Hindlimb muscle (tissue), 1 donor: ENCODE measurements at places on chromosomes 13 and 19.

DNA sequence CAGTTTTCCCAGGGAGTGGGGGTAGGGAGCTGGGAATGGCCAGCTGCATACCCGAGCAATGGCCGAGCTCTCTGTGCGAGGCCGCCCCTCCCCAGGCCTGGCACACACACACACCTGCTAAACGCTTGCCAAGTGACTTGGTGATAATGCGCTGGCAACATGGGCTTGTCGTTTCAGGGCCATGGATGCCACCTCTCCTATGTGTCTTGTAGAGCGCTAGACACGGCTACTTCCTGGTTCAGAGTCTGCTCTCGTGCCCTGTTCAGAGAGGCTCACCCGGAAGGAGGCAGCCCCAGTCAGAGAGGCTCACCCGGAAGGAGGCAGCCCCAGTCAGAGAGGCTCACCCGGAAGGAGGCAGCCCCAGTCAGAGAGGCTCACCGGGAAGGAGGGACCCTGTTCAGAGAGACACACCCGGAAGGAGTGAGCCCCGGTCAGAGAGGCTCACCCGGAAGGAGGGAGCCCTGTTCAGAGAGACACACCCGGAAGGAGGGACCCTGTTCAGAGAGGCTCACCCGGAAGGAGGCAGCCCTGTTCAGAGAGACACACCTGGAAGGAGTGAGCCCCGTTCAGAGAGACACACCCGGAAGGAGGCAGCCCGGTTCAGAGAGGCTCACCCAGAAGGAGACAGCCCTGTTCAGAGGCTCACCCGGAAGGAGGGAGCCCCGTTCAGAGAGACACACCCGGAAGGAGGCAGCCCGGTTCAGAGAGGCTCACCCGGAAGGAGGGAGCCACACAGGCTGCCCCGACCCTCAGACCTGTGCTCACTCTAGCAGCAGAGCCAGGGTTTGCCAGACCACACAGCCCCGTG lies 4.2 kb downstream of the ADPRHL1 start:
- no peak for DNase-seq

DNA sequence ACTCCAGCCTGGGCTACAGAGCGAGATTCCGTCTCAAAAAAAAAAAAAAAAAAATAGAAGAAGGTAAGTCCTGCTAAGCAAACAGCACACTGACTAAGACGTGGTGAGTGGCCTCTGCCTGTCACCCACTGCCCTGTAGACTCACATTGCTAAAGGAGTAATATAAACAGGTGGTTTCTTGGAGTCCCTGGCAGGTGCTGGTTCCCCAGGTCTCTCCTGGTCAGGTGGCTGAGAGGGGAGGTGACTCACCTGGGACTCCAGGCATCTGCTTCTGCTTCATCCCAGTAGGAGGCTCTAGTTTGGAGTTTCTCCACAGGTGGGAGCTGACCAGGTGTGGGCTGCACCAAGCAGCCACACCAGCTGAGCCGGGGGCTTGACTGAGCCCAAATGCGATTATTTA lies at the start of gene OR10H1:
OR10H1 (minus strand) TSS at position 359 of the 400 bp plus-strand sequence. CDS start 7,627 bp downstream, outside the sequence.
- DNase-seq = no peak

- no peak for DNase-seq
Observed at GRCh38 chr13:99702687-99703319, 201.5 kb downstream of the TM9SF2 start.

GRCh38 chr13:78152415-78152814 lies 233.8 kb upstream of the EDNRB start:
- DNase-seq = no peak

GRCh38 chr19:4378886-4379285 lies 21.5 kb downstream of the SH3GL1 start:
- DNase-seq = no peak

- DNase-seq = no peak
Observed at GRCh38 chr19:50478901-50479715, 2.5 kb upstream of the GARIN5A start.

DNA sequence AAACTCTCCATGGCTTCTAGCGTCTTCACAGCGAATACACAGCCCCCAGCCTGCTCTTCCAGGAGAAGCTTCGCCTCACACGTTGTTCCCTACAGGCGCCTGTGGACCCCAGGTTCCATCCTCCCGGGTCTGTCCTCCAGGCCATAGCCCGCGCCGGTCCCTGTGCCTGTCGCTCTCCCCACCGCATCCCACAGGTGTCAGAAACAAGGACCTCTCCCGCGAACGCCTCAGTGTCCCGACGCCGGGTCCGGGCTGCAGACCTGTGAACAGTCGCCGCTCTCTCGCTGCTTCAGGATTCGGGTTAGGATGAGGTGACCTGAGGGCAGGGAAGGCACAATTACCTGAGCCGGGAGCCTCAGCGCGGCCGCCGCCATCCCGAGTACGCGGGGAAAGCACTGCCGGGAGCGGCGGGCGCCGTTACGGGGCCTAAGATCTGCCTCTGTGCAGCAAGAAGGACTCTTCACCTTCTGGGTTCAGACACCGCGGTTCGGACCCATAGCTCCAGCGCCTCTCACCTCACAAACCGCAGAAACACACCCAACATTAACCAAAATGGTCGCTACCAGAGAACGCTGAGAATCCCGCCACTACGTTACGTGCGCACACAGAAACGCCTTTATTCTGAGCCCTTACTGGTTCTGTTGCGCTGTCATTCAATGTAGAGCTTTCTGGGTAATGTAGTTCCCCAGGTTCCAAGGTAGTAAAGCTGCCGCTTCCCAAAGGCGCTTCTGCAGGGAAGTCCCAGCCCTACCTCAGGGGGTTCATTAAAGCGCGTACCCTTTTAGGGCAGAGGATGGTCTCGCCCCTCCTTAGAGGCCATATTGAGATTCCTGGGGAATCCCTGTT lies at the start of gene ZNF418:
ZNF418 (minus strand) TSS at position 583 of the 846 bp plus-strand sequence. CDS start 1,580 bp downstream, outside the sequence.
- peak; percentile 73 for DNase-seq

GRCh38 chr13:37647031-37647650 lies 48.6 kb upstream of the POSTN start:
- DNase-seq = no peak

DNA sequence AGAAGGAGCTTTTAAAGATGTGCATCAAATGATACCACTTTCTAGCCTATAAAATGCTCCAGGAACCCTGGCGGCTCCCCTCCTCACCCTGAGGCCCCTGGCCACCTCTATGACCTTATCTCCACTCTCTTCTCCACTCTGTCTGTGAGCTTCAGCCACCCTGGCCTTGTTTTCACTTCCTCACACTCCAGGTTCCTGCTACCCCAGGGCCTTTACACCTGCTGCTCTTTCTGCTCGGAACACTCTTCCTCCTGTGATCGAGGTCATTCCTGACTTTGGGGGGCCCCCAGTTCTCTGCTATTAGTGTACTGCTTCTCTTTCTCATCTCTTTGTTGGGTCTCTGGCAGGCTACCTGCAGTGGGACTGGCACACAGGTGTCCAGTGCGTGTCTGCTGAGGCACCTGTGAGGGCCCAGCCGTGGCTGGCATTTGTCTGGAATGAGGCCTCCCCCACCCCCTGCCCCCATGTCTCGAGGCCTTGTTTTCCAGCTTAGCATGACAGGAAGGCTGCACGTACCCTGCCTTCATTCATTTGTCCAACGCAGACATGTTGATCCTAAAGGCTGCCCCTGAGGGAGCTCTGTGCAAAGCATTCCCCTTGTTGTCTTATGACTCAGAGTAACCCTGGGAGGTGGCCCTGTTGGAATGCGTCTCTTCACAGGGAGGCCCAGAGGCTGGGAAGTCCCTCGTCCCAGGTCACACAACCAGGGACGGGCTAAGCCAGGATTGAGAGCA lies 2.3 kb downstream of the DDA1 start:
- DNase-seq = no peak

DNA sequence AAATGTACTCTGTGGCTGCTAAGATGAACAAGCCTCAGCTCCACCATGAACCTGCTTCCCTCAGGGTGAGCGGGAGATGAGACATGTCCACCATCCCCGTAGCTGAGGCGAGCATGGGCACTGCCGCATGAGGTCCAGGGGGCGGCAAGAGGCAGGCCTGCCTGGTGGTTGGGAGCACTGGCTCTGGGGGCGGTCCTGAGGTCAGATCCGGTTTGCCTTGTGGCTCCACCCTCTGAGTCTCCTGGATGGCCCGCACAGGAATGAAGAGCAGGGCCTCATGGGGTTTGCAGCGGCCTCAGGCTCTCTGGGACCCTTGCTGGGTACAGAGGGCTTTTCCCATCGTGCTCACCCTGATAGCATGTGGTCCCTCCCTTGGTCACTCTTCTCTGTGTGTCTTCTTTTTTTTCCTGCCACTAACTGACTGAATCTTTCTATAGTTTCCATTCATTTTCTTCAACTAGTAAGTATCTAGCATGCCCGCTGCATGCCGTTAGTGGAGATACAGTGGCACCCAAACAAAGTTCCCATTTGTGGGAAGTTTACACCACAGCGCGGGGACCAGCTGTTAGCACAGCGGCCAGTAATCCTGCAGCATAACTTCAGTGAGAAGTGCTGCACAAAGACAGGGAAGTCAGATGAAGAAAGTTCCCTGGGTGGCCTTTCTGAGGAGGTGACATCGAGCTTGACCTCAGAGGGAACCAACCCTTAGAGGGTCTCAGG lies 37.3 kb downstream of the CAPN12 start:
- no peak for DNase-seq

DNA sequence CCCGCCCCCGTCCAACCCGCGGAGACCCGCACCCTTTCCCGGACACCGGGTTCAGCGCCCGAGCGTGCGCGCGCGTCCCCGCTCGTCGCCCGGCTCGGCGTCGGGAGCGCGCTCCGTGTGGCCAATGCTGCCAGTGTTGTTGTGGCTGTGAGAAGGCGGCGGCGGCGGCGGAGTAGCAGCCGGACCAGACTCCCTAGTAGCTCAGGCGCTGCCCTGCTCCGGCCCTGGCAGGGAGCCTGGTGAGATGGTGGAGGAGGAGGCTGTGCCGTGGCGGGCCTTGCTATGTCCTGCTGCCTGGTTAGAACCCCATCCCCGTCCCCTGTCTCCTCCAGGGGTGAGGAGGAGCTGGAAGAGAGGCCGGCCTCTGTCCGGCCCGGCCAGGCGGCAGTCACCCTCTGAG lies 553.2 kb downstream of the TUBA3C start:
- no peak for DNase-seq

- no peak for DNase-seq
Observed at GRCh38 chr13:78499802-78500201, 103.5 kb downstream of the POU4F1 start.

DNA sequence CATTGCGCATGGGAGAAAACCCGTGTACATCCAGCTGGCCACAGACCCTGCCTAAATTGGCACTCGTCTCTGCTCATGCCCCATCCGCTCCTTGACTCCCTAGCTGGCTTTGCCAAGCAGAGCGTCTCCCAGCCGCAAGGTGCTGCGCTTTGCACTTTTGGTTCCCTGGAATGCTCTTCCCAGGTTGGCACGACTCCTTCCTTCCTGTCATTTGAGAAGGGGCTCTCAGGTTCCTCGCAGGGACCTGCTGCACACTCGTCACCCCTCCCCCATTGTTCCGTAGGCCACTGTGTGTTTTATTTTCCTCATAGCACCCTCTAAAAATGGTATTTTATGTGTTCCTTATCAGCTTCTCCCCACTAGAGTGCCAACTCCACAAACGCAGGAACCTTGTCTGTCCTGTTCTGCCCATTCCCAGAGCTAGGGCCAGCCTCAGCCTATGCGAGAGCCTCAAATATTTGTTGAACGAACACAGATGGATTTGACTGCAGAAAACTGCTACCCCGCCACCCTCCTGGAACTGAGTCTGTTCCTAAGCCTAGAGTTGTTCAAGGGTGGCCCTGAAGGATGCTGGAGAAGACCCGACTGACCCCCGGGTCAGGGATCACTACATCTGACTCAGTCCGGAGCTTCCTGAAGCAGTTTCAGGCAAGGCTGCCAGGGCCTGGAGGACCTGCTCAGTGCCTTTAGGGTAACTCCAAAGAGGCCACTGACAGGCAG lies 8.4 kb upstream of the CEBPA start:
- DNase-seq = no peak

DNA sequence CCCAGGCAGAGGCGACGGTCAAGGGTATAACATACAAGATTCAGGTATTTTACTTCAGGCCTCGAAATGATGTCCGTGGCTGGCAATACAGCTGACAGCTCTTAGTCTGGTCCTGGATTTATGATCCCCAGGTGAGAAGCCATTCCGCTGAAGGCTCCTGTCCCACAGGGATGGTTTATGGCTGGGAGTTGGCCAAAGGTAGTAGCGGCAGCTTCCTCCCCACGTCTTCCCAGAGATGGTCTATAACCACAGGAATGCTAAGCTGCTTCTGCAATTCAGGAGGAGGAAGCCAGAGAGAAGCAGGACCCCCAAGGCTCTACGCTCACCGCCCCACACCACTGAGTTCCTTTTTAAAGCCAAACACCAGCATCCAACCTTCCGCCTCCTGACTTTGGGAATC lies 27.1 kb downstream of the OLFM2 start:
- no peak for DNase-seq

DNA sequence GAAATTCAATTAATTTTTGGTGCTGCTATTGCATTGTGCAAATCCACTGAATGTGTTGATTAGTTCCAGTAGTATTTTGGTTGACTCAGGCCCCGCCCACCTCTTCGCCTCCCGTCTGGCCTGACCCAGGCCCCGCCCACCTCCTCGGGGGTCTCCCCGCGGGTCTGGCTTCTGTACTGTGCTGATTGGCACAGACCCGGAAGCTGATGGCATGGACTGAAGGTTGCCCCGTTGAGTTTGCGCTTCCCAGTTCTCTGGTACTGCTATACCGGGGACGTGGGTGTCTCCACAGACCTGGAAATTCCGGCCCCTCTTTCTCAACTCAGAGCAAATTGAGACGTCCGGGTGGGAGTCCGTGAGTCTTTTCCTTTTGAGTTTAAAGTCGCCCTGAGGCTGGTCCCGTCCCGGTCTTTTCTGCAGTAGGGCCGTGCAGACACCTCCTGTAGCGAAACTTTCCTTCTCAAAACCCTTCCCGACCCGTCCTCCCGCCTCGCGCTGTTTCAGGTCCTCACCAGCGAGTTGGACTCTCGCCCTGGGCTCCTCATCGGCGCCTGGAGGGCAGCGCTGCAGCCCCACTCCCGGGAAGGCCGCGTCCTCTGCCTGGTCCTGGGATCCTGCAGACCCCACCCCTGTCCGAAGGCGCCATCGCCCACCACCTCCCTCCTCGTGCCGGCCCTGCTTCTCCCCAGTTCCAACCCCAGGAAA lies 14.8 kb downstream of the ZNF701 start:
- peak; percentile 31 for DNase-seq

DNA sequence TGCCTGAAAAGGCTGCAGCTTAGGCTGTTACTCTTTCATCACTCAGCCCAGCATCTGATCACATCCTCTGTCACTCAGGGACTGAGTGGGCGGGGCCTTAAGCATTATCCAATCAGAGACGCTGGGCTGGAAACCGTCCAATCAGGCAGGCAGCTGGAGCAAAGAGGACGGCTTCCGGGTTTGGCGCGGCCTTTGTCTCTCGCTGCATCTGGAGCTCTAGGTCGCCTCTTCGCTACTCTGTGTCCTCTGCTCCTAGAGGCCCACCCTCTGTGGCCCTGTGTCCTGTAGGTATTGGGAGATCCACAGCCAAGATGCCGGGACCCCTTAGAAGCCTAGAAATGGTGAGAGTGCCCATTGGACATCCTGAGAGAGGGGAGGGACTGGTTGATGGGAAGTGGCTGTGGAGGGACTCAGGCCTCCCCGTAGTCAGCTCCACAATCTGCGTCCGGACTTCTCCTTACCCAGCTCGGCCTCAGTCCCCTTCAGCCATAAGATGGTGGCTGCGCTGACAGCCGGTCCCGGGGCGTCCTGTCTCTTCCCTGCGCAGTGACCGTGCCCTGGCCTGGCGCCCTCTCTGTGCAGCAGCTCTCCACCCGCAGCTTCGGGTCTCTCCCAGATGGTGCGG lies at the start of gene ZNF486:
ZNF486 (plus strand) TSS at position 195 of the 625 bp plus-strand sequence; CDS start at position 312, 117 bp downstream.
- peak; percentile 94 for DNase-seq

GRCh38 chr13:23856008-23856750 lies 33.0 kb downstream of the MIPEP start:
- no peak for DNase-seq
